Stimulated activated CD4-positive, alpha-beta T cell treated with anti-CD3 and anti-CD28 coated beads, TNF-alpha, amount 100 ng/mL, for 1 hour (primary cell): ENCODE measurements at places on chromosomes 4 and X.

GRCh38 chr4:154491341-154492271 lies at the start of gene DCHS2:
TSS of gene DCHS2 (minus strand) at chr4:154491799. CDS start at chr4:154491355, 444 bp downstream.
- no peak for DNase-seq

DNA sequence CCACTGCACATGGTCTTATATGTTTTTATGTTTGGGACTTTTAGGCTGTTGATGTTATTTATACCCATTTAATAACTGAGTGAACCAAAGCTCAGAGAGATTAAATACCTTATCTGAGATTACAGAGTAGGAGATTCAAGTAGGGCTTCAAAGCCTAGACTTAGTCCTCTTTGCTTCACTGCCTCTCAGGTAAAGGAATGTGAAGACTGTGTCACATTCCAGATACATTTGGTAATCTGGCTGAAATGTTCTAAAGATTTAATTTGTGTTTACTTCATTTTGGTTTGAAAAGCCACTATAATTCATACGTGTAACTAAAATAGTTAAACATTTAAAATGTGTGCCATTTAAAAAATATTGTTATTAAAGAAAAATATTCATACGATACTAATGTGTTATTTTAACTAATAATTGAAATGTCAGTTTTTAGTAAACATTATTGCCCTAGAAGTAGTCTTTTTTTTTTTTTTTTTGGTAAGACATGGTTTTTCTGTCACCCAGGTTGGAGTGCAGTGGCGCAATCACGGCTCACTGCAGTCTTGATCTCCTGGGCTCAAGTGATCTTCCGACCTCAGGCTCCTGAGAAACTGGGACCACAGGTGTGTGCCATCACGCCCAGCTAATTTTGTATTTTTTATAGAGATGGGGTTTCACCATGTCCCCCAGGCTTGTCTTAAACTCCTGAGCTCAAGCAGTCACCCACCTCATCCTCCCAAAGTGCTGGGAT lies 54.3 kb downstream of the WWC2 start:
- no peak for DNase-seq

DNA sequence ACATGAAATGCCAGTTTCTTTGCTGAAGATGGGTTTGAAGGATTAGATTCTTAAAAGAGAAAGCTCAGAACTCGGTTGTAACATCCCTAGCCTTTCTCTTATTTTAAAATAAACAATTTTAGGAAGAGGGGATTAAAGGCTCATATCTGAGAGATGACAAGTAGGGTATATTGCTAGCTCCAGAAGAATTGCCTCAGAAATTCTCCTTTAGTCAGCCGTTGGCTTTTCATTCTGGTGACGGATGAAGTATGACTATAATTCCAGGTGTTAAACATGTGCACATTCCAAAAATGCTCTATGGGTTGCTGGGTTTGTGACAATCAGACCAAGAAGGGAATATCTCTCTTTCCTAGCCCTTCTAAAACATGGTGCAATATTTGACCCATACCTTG lies 17.8 kb downstream of the DKK2 start:
- no peak for DNase-seq

- no peak for DNase-seq
Observed at GRCh38 chr4:124519196-124519595, 193.3 kb downstream of the ANKRD50 start.

DNA sequence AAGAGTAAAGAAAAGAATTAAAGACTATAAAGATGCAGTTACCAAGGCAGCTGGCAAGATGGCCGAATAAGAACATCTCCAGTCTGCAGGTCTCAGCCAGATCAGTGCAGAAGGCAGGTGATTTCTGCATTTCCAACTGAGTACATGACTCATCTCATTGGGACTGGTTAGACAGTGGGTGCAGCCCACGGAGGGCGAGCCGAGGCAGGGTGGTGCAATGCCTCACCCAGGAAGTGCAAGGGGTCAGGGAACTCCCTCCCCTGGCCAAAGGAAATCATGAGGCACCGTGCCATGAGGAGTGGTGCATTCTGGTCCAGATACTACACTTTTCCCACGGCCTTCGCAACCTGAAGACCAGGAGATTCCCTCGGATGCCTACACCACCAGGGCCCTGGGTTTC lies 20.5 kb downstream of the SPIN4 start:
- DNase-seq, result no peak

- DNase-seq, result no peak
Observed at GRCh38 chrX:123797543-123798447, 62.1 kb upstream of the XIAP start.

DNA sequence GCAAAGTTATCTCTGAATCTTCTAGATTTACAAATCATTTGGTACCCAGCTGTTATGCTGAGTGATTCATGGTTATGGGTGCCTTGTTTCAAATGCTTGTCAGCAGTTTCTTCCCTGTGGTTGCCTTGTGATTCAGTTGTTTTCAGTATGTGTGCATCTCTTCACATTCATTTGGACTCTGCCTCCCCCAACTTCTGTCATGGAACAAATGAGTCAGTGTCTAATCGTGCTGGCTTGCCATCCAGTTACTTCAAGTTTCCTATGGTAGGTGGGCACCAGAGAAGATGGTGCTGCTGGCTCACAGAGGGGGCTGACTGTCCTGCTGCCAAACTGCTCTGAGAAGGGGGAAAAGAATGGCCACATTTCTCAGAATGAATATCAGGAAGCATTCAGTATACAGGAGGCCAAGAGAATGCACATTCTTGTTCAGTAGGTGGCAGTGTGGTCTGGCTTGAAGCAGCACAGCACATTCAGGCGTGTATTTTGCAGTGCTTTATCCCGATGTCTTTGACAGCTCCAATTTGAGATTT lies 260.9 kb downstream of the GLUD2 start:
- no peak for DNase-seq

DNA sequence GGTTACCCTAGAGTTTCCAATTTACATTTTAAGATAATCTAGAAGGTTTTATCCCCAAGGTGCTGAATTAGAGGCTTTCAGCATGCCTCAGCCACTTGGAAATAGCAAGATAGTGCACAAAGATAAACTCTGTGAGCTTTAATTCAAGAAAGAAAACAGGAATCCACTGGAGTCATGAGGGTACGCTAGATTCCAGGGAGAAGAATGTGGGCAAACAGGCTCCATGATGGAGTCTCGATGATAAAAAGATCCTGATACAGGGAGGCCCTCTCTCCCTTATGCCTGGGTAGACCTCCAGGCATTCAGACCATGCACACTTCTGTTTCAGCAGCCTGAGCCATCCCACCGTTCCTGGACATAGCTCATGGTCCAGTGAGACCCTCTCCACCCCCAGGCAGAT lies 344.6 kb upstream of the LCORL start:
- no peak for DNase-seq

- DNase-seq, result no peak
Observed at GRCh38 chrX:96756491-96756890, 71.8 kb downstream of the DIAPH2 start.

- no peak for DNase-seq
Observed at GRCh38 chr4:39574946-39575345, 47.7 kb upstream of the UGDH start.

DNA sequence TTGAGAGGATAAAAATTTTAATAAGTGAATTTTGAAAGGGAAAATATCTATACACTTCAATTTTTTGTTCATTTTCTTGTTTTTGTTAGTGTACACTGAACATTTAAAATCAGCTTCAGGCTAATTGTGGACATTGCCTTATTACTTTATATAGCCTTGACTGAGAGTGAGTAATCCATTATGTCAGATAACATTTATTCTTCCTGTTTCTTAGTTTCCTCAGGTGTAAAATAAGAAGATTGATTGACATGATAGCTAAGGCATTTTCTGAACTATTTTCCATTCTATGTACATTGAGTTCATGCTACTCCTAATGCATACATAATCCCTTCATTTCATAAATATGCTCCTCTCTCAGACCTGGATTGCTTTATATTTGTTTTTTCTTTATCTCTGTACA lies 607.3 kb upstream of the AADAT start:
- no peak for DNase-seq

DNA sequence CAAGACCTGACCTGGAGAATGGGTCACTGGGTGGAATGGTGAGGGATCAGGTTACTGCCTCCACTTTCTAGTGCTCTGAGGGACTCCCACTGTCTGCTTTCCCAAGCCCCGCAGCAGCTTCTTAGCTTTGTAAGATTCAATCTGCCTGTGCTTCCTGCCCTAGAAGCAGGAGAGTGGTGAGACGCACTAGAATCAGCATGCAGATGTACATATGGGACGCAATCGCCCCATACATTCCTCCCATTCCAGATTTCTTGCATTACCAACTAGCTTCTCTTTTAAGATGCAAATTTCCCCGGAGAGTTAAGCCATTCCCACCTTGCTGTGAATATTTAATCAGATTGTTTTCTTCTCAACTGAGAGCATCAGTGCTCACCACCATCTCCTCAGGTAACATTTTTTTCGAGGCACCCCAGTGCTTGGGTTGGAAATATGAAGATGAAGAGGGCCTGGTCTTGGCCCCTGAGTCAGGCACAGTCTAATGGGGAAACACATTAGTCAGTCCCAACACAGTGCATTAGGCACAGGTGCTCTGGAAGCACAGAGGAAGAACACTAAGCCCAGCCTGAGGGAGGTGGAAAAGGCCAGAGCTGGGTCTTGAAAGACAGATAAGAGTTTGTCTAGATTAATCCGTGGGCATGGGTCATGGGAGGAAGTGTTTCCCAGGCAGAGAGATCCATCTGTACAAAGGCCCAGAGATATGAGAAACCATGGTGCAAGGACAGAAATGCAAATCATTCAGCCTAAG lies 66.7 kb upstream of the PRPS1 start:
- DNase-seq, result no peak

DNA sequence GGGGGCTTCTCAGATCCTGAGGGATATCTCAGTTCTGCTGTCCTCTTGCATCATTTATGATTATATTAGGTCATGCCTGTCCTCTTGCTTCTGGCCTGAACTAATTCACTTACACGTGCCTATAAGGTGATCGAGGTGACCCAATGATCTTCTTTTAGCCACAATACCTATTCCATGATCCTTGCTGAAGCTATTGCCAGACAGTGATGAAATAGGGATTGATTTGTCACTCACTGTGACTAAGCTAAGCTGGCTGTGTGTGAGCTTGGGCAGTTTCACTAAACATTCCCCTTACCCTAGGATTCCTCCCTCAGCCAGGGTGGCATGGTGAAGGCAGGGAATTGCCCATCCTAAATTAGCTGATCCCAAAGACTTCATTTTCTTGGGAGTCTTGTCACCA lies 19.0 kb downstream of the HADH start:
- no peak for DNase-seq

DNA sequence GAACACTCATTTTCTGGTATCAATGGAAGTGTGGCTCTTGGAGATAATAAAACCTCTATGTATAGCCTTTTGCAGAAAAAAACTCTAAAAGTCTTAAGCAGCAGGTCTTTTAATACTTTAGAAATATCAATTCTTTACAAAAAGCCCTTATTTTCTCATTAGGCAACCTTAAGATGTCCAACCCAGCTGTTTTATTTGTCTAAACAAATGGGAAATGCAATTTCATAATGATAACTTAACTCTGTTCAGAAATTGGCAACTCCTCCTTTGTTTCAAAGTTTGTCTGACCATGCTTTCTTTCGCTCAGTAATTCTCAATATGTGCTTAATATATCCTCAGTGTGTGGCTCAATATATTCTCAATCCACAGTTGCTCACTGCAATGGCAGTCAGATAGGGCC lies 196.5 kb upstream of the VEGFC start:
- no peak for DNase-seq

DNA sequence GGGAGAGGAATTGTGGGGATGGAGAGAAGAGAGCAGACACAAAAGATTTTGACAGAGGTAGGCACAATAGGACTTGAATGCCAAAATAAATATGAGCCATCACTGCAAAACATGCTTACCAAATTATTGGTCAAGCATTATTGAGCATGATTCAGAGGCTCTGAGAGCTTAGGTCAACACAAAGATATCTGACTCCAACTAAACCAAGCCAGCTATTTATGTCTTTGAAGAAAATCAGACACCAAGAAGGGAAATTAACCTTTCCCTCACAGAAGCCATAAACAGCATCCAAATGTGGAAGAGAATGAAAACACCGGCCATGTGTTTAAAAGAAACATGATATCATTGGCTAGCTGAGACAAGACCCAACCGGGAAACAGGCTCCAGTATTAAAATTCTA lies 323.2 kb downstream of the RAB28 start:
- DNase-seq, result no peak

- no peak for DNase-seq
Observed at GRCh38 chrX:132532913-132533312, 44.1 kb upstream of the MBNL3 start.

GRCh38 chr4:2256156-2256731 lies 5.7 kb downstream of the MXD4 start:
- no peak for DNase-seq

GRCh38 chr4:10171055-10171454 lies 54.5 kb upstream of the WDR1 start:
- DNase-seq, result no peak

- DNase-seq, result no peak
Observed at GRCh38 chrX:31516527-31516926, 444.7 kb upstream of the FTHL17 start.

GRCh38 chrX:78011846-78012245 lies 42.4 kb upstream of the PGAM4 start:
- no peak for DNase-seq

DNA sequence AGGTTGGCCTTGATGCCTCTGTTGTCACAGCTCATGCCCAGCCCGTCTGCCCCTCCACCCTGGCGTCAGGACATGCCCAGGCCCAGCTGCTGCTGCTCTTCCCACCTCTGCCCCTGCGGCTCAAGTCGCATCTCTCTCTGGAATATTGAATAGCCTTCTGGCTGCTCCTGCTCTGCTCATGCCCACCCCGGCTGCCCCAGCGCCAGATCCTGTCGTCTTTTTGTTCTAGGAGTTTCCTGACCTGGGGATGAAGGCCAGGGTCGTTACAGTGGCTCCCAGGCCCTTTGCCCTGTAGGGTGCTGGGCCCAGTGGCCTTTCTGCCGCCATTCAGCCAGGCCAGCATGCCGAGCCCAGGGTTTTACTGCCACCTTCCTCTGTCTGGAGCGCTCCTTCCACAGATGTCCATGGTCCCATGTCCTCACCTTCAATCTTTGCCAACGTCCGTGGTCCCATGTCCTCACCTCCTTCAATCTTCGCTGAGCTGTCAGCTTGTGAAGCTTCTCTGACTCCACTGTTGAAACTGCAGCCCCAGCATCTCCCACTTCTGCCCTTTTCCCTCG lies 9.7 kb downstream of the MAEA start:
- DNase-seq, result no peak

DNA sequence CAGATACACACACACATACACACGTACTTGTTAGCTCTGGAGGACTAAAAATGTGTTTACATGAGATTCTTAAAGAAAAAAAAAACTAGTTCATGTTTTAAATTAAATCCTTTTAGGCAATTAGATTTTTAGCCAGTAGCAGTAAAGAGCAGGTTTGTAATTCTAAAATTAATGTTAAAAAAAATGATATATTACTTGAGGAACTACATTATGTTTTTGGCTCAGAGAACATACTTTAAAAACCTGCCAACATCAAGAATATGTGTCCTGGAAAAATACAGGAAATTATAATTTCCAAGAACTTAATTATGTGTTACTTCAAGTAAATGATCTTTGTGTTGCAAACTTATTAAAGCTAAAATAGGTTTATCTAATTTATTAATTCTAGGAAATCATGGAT lies 594.3 kb upstream of the PCDH7 start:
- no peak for DNase-seq

GRCh38 chrX:36445566-36445965 lies 526.0 kb downstream of the CFAP47 start:
- DNase-seq, result no peak
